ENCODE measurements at places on chromosomes 2 and 18.

DNA sequence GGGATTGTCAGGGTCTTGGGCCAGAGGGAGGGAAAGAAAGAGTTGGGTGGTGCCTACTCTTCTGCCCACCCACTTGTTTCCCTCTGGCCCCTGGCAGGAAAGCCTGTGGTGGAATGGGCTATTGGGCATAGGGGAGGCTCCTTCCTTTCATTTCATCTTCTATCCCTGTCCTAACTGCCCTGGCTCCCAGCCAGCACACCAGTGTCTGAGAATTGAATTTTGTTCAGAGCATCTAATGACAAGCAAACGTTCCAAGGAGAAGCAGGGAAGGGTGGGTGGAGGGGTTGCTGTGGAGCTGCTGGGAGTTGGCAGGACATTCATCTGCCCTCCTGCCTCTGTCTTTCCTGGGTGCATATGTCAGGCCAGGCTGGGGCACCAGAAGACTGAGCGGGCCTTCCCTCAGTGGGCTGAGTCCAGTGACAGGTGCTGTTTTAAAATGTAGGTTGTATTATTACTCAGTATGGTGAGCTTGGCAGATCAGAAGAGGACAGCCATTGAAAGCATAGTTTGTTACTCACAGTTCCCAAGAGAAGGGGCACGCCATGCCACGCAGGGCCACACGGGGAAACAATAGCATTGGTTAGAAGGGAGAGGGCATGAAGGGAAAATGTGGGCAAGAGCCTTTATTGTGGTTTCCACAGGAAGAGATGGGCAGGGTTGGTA lies 171.9 kb downstream of the ACOXL start:
- DNase-seq: no peak

DNA sequence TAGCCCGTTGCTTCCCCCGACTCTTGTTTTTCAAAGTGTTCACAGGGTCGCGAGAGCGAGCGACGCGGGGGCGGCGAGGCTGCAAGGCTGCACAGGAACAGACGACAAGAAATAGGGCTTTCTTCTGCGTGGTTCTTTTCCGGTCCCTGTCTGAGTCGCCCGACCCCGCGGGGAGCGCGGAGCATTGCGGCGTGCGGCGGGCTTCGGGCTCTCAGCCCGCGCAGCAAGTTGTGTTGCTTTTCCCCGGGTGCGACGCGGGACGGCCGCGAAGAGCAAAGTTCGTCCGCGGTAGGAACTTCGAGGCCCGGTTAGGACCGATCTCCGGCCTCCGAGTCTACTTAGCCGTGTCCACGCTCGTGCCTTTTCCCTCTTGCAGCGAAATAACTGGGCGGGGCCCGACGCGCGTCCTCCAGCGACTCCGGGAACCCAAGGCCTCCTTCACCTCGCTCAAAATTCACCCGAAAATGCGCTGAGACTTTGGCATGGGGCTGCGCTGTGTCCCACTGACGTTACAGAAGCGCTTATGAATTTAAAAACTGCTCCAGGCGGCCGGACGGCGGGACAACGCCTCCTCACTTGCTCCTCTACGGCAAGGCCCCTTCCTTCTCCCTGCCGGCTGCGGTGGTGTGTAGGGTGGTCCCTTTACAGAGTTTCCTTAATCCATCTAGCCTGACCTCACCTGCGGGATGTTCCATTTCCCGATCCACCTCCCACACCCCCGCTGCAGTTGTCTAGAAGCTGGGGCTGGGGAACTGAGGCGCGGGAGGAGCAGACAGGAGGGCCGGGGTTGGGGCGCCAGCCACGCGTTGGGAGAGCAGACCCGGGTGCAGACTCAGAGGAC lies 1.5 kb upstream of the BCL2L11 start:
- no peak for DNase-seq

DNA sequence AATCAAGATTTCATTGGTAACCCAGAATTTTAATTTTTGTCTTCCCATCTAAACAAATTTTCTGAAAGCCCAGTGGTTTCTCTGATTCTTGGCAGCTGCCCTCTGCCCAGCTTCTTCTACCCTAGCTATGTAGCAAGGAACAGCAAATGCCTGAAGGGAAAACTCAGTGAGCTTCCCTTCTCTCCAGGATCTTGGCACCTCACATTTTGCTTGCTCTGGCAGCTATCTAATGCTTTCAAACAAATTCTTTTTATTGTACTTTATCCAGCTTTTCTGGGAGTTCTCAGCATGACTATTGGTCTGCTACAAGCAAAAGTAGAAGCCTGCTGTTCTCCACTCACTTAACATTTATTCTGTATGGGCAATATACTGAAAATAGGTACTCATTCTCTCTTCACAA lies 18.3 kb upstream of the GFPT1 start:
- DNase-seq: no peak

GRCh38 chr2:180507028-180507427 lies 473.4 kb upstream of the UBE2E3 start:
- no peak for DNase-seq

GRCh38 chr2:43518181-43518580 lies 77.7 kb downstream of the THADA start:
- no peak for DNase-seq

DNA sequence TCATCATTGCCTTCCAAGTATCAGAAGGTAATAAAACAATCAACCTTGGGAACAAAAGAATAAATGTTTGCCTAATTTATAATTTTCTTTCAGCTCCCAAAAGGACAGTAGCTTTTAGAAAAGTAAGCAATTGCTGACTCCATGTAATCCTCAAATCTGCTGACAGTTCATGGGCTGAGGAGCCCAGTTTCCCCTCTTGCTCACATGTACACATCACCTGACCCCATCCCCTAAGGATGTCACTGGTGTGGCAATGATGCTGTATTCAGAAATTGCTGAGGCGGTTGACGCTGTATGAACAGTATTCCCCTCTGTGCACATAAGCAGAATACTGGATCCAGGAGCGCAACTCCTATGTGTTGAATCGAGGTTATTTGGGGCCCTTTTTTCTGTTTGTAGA lies 56.1 kb upstream of the LYPD1 start:
- DNase-seq: no peak
